ENCODE measurements at places on chromosomes 6 and 20. TPM values are rescaled to one million over a fixed set of nuclear protein-coding genes. Genes with fewer than 3 reads are reported as not detected.

DNA sequence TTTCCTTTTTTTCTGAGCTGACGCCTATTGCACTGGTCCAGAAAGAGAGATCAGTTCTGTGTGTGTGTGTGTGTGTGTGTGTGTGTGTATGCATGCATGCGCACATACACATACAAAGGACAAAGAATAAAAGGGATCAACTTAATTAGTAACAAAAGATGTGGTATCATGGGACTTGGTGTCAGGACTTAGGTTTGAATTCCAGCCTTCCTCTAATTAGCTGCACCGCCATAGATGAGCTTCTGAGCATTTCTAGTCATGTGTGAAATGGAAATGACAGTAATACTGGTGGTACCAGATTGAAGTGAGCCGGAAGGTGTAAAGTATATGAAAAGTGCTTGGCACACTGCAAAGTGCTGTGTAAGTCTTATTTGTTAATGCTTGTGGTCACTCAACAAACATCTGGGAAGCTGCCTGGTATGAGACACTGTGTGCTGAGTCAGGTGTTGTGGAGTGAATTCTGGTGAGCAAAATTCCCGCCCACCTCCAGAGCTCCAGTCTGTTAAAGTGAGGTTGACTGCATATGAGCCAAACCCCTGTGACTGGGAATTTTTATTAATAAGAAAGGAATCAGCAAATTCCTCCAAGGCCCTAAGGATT, 12.4 kb downstream of the DAAM2 start:
- H3K27me3 ChIP-seq, result no peaks in the 10 kb centered on the region
- H3K4me1 ChIP-seq, result peaks cover 14% of the 10 kb centered on the region
- H3K27ac ChIP-seq, result no peak overlapping the region
- peak; percentile 77 for DNase-seq
- no peak overlapping the region for H3K4me3 ChIP-seq

DNA sequence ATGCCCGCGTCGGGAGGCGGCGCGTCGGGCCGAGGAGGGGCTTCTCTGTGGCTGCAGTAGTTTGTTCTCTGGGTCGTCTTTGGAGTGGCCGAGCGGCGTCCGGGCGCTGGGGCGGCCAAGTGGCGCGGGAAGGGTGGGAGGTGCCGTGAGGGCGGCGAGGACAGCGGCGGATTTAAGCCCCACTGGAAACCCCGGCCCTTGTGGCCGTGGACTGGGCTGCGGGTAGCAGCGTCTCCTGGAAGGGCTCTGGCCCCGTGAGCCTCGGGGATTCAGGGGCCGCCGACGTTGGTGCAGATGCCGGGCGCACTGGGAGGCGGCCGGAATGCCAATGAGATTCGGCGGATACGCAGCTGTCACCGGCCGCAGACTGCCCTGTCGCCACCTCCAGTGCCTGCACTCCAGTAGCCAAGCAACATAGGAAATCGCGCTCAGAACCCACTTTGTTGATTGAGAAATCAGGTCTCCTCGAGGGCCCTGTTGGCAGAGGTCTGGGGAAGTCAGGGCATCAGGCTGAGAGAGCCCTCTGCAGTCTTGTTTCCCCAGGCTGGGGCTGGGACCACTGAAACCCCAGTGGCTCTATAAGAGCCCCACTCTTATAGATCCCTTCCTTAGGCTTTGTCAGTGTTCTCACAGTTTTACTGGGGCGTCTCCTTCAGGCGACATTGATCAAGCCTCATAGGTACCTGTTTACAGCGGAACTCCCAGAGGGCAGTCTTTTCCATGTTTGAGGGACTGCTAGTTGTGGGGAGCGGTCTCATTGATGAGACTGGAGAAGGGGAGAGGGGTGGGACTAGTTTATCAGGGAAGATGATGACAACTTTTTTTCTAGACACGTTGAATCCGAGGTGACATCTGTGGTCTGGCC, 642 bp downstream of the GZF1 start:
- H3K4me3 ChIP-seq, result peak overlapping the region; percentile 76
- H3K27ac ChIP-seq, result peak overlapping the region; percentile 65
- peaks cover 11% of the 10 kb centered on the region for H3K4me1 ChIP-seq
- H3K27me3 ChIP-seq, result no peaks in the 10 kb centered on the region
- DNase-seq, result peak; percentile 28

DNA sequence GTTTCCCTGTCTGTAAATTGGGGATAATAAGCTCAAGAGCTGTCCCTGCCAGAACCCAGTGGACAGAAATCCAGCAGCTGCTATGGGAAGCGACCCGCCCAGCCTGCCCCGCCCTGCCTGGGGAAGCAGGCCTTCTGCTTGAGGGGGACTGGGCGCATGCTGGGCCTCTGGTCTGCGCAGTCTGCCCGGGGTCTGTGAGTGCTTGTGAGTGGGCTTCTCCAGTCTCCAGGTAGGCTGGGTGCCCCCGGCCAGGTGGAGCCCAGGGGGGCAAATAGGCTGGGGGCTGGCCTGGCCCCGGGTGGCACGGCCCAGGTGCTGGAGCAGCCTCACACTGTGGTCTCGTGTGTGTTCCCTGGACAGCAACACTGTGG, 648 bp upstream of the RBBP8NL start:
- no peaks in the 10 kb centered on the region for H3K4me1 ChIP-seq
- no peak overlapping the region for H3K4me3 ChIP-seq
- no peaks in the 10 kb centered on the region for H3K36me3 ChIP-seq
- no peak for DNase-seq

DNA sequence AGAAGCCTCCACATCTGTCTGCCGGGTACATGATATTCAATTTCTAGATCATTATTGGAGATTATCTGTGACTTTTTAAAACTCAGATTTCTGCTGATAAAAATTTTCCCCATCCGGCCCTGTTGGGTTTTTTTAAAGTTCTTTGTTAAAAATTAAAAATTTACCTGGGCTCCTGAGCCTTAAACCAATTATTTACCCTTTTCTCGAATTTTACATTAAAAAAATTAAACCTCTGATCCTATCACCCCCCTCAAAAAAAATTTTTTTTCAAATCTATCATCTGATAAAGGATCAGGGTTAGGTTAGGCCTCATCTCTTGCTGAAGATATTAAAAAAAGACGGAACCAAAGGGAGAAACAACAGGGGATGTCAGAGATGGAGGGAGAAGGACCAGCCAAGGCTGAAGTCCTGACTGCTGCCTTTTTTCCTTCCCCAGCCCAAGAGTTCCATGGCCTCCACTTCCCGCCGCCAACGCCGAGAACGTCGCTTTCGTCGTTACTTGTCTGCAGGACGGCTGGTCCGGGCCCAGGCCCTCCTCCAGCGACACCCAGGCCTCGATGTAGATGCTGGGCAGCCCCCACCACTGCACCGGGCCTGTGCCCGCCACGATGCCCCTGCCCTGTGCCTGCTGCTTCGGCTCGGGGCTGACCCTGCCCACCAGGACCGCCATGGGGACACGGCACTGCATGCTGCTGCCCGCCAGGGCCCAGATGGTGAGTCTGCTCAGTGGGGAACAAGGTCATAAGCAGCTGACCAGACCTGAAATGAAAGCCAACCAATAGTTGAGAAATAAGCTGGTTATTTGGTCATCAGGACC, 527 bp downstream of the NFKBIL1 start:
- peak overlapping the region; percentile 74 for H3K27ac ChIP-seq
- H3K27me3 ChIP-seq, result no peaks in the 10 kb centered on the region
- DNase-seq, result no peak
- H3K36me3 ChIP-seq, result peaks cover 11% of the 10 kb centered on the region

- H3K36me3 ChIP-seq, result no peaks in the 10 kb centered on the region
- no peaks in the 10 kb centered on the region for H3K27me3 ChIP-seq
- no peak for DNase-seq
- no peaks in the 10 kb centered on the region for H3K4me1 ChIP-seq
- no peak overlapping the region for H3K4me3 ChIP-seq
Observed at GRCh38 chr6:40512340-40512739, 74.8 kb downstream of the LRFN2 start.

GRCh38 chr6:63509652-63510352, 62.5 kb upstream of the LOC128125822 start:
- peaks cover 2% of the 10 kb centered on the region for H3K27me3 ChIP-seq
- H3K27ac ChIP-seq, result no peak overlapping the region
- H3K4me3 ChIP-seq, result no peak overlapping the region
- H3K36me3 ChIP-seq, result no peaks in the 10 kb centered on the region
- peak; percentile 35 for DNase-seq

- H3K4me3 ChIP-seq, result peak overlapping the region; percentile 96
- no peak for DNase-seq
- H3K4me1 ChIP-seq, result peaks cover 1% of the 10 kb centered on the region
- H3K36me3 ChIP-seq, result no peaks in the 10 kb centered on the region
Observed at GRCh38 chr6:75603106-75603420, 1.4 kb downstream of the SENP6 start.

DNA sequence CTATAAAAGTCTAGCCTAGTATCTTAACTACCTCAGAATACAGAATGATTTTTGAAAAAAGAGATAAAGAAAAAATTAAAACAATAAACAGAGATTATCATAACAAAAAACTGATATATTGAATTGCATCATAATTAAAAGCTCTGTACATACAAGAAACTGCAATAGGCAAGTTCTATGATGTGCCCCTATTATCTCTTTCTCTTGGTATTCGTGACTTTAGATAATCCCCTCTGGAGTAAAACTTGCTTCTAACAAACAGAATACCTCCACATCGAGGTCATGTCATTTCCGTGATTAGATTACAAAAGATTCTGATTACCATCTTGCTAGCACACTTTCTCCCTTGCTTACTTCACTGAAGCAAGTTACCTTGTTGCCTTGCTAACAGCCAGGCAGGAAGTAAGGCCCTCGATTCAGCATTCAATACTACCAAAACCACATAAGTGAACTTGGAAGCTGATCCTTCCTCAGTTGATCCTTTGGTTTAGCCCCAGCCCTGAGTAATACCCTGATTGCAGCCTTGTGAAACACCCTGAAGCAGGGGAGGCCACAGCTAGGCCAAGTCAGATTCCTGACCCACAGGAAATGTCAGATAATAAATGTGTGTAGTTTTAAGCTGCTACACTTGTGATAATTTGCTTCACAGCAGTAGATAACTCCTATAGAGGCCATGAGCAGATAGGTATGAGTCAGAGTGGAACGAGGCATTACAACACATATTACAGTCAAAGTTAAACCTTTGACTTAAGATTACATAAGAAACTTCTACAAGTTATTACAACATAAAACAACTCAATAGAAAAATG, 53.7 kb upstream of the TMX4 start:
- peak; percentile 90 for DNase-seq
- no peak overlapping the region for H3K4me3 ChIP-seq
- H3K27me3 ChIP-seq, result no peaks in the 10 kb centered on the region
- no peaks in the 10 kb centered on the region for H3K36me3 ChIP-seq
- H3K4me1 ChIP-seq, result peaks cover 2% of the 10 kb centered on the region
- H3K27ac ChIP-seq, result peak overlapping the region; percentile 73

GRCh38 chr20:63230800-63231268, 4.9 kb upstream of the BIRC7 start:
- peaks cover 22% of the 10 kb centered on the region for H3K4me1 ChIP-seq
- no peak overlapping the region for H3K4me3 ChIP-seq
- no peaks in the 10 kb centered on the region for H3K36me3 ChIP-seq
- H3K27ac ChIP-seq, result no peak overlapping the region
- no peaks in the 10 kb centered on the region for H3K27me3 ChIP-seq

GRCh38 chr20:23403751-23404150, 17.5 kb downstream of the NAPB start:
- H3K27ac ChIP-seq, result no peak overlapping the region
- H3K36me3 ChIP-seq, result peaks cover 1% of the 10 kb centered on the region
- H3K27me3 ChIP-seq, result no peaks in the 10 kb centered on the region
- no peak overlapping the region for H3K4me3 ChIP-seq

DNA sequence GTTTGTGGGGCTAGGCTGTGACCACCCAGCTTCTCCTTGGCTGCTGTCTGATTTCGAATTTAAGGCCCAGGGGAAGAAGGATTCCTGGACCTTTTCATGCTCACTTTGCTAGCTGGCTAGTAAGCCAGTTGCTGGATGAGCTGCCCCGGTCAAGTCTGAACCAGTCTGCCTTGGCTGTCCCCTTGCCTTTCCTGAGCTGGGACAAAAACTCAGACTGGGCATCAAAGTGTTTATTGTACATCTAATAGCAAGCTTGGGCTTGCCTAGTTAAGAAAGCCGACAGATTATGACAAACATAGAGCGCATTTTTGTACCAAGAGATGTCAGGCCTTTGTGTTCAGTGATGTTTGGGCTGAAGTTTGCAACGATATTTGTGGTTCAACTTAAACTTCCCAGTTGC, 750 bp upstream of the PAK5 start:
- H3K27me3 ChIP-seq, result peaks cover 13% of the 10 kb centered on the region
- DNase-seq, result no peak
- H3K4me3 ChIP-seq, result no peak overlapping the region
- no peaks in the 10 kb centered on the region for H3K4me1 ChIP-seq
- H3K36me3 ChIP-seq, result no peaks in the 10 kb centered on the region

- H3K4me1 ChIP-seq, result peaks cover 7% of the 10 kb centered on the region
- H3K4me3 ChIP-seq, result no peak overlapping the region
- DNase-seq, result no peak
- H3K36me3 ChIP-seq, result no peaks in the 10 kb centered on the region
Observed at GRCh38 chr6:142835787-142836535, 109.0 kb downstream of the HIVEP2 start.

DNA sequence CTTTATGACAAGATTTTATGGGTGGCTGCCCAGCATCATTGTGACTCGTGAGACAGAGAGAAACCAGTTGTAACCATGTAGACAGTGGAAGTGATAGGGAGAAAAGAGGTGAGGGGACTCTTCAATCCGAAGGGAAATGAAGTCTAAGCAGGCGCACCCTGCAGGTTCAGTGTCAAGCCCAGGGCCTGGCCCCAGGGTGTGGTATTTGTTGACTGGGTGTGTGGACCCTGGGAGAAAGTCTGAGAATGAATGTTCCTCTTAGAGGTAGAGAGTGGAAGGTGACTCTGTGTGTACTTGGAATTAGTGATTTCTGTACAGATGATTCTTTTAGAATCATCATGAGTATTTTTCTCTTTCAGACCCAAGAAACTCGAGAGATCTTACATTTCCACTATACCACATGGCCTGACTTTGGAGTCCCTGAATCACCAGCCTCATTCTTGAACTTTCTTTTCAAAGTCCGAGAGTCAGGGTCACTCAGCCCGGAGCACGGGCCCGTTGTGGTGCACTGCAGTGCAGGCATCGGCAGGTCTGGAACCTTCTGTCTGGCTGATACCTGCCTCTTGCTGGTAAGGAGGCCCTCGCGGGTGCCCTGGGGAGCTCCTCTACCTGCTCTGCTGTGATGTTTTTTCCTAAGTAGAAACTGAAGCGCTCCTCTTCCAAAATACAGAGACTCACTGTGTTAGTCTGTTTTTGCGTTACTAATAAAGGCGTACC, 68.0 kb downstream of the PTPN1 start:
- H3K27ac ChIP-seq, result no peak overlapping the region
- H3K4me1 ChIP-seq, result peaks cover 9% of the 10 kb centered on the region
- no peaks in the 10 kb centered on the region for H3K27me3 ChIP-seq
- H3K36me3 ChIP-seq, result peaks cover 73% of the 10 kb centered on the region

GRCh38 chr6:110589865-110590513, 113.6 kb upstream of the SLC22A16 start:
- H3K4me1 ChIP-seq, result peaks cover 2% of the 10 kb centered on the region
- H3K4me3 ChIP-seq, result no peak overlapping the region
- DNase-seq, result no peak
- no peak overlapping the region for H3K27ac ChIP-seq

Gene FGD2
- total RNA-seq, result not detected

Gene C6orf62
- total RNA-seq, result 65.3 TPM

Gene SLC2A10
- 15.2 TPM for total RNA-seq

Gene ZNF451
- total RNA-seq, result 48.6 TPM
